ENCODE measurements at places on chromosomes 12 and 14.

DNA sequence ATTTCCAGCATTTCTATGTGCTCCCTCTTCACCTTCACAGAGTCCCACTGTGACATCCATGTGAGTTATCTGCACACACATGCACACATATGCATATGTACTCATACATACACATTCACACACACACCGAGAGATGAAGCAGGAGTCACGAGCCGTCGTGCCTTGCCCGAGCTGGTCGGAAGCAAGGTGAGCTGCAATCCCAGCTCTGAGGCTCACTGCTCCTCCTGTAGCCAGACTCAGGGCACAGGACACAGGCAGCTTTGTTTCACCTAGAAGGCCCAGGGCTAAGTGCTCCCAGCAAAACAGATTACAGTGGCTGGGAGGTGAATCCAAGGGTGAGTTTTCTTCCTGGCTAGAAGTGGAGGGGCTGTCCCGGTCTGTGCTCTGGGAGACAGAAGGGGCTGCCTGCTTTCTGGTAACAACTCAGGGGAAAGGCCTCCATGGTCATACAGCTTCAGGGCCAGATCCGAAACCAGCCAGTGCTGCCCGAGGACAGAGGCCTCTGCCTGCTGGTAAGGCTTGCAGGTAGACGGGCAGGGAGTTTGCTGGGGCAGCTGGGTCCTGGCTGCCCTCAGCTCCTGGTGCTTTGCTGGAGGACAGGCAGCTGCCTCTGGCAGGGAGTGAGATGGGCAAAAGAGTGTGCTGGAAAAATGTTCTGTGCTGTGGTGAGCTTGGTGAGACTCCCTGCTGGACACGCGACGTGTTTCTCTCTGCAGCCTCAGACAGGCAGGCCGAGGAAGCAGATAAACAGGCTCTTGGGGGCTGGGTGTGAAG lies 123.7 kb downstream of the CRACR2A start:
- DNase-seq = no peak

DNA sequence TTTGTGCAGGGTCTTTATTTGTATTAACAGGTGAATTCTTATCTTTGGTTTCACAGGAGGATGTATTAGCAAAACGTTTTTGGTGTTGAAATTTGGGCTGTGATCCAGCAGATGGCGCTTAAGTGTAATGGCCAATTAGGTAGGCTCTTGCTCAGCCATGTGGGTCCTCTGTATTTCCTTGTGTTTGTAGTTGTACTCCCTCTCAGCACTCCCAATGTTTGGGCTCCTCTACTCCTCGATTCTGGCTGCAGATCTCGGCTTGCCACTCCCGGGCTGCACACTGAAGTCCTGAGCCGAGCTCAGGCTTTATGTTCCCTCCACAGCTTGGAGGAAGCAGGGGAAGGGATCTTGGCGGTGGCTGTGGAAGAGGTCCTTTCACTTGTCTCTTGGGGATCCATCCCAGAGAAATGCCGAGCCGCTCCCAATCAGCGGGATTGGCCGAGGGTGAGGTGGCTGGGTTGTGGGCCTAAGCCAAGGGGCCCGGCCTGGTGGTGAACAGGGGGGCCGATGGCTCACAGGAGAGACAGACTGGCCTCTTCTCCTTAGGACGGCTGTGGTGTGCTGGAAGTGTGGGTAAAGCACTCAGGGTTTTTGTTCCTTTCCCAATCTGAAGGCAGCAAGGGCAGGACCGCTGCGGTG lies 133.7 kb downstream of the AEBP2 start:
- DNase-seq = peak; percentile 37

DNA sequence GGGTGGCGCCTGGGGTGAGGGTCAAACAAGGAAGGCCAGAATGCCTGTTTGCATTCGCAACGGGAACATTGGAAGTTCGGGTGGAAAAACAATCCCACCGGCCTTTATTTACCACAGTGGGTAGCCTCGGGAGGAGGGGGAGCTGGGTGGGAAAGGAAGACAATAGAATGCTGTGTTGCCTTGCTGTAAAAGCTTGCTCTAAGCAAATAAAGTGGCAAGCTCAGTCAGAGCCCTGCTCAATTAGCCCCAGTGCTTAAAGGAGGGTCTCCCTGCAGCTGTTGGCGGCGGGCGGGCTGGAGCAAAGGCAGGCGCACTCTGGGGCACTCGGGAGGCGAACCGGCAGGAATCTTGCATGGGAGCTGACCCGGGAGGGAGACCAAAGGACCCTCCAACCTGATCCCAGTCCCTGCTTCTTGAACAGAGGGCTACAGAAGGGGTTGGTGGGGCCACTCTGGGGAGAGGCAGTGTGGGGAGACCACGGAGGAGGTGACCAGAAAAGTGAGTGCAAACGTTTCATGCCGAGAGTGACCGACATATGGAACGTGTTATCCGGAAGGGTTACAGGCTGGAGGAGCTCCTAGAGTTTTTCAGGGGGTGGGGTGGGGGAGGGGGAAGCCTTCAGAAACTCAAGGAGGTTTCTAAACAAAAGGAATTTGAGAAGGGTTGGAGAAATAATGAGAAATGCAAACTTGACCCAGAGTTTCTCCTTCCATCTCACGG lies 48.5 kb downstream of the NTF3 start:
- no peak for DNase-seq

DNA sequence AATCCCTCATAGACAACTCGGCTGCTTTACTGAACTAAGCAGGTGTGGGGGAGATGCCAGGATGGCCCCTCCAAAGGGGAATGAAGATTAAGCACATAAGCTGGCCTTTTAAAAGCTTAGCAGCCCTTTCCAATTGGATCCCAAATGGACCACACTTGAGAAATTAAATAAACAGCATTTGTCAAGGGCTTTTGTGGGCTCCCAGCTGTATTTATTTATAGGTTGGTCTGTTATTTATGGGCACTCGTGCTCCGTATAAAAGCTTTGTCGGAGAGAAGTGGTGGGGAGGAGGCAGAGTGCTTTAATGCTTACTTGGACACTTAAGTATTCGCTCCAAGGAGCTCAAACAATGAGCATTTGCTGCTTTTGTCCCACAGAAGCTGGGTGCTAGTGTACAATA lies 580.2 kb downstream of the MED13L start:
- no peak for DNase-seq

- DNase-seq = no peak
These were observed 27.5 kb upstream of the OR6J1 start for GRCh38 chr14:22671622-22672021.

DNA sequence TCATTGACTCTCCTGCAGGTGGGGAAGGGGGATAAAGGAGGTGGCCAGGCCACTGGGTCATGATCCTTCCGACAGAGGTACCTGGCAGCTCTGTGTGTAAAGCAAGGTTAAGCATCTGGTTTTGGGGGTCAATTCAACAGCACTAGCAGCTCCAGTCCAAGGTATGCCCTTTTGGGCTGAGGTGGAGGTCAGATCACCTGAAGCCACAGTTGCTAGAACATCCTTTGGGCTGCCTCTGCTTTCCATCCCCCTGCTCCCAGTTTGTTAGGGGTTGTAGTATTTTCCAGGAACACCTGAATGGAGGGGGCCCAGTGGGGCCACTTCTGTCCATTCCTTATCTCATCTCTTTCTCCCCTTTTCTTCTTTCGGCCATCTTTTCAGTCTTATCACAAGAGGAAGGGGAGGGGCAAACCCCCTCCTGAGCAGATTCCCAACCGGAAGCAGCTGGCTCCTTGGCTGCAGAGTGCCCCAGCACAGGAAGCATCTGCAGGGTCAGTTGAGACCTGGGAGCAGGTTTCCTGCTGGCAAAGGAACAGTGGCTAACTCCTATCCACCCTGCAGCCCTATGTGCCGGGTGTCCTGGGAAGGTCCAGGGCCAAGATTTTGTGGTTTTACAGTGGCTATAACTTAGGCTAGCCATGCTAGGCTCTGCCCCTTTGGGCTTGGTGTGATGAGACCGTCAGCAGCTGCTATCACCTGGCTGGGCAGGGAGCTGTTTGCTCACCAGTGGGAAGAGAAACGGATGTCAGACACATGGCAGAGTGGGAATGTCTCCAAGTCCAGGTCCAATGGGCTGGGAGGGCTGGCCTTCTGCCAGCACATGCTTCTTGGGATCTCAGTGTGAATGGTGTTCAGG lies 40.2 kb downstream of the SH2B3 start:
- DNase-seq = no peak

DNA sequence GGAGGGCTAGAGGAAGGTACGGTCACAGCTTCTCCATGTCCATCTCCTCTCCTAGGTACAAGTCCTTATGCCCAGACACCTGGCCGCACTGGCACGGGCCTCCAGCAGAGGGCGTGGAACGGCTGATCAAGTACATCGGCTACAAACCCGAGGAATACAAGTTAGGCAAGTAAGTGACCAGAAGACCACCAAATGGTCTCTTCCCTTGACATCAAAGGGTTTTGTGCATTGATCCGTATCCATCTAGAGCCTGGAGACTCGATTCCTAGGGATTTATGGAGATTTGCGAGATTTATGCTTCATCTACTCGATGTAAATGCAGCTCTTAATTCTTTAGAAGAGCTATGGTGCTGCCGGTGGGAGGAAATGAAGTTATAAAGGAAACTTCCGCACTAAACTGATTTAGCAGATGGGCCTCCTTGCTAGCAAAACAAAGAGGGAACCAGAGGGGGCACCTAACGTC lies 44.2 kb downstream of the KCTD10 start:
- peak; percentile 68 for DNase-seq

DNA sequence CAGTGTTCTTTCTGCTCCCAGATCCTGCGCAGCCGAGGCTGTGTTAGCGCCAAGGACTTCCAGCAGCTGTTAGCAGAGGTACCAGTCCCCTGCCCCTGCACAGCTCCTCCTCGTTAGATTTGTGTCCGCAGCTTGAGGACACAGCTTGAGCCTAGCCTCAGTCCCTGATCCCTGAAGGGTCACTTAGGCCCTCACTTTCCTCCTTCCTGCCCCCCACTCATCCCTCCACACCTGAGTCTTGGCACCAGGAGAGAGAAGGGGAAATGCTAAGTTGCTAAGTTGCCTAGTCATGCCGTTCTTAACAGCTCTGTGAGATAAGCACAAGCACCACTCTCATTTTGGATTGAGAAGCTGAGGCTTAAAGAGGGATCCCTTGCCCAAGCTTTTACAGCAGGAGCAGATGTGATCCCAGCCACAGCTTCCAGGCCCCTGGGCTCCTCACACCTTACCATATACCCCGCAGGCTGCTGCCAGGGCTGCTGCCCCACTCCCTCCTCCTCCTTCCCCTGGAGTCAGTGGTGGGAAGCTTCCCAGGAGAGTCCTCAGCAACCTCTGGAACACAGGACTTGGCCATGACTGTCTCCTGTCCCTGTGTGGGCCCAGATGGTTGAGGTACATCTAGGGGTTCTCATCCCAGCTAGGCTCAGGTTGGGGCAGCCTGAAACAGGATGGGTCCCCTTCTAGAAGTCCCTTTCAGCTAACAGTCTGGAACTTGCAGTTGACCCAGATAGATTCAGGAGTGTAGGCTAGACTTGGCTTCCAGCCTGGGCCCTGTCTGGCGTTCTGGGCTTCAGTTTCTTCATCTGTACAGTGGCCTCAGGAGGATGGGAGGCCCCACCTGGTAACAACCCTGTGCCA lies 975 bp downstream of the OGFOD2 start:
- no peak for DNase-seq

GRCh38 chr12:49647827-49648711 lies 24.7 kb downstream of the PRPF40B start:
- no peak for DNase-seq

GRCh38 chr12:38588624-38589305 lies 272.2 kb downstream of the ALG10B start:
- no peak for DNase-seq

DNA sequence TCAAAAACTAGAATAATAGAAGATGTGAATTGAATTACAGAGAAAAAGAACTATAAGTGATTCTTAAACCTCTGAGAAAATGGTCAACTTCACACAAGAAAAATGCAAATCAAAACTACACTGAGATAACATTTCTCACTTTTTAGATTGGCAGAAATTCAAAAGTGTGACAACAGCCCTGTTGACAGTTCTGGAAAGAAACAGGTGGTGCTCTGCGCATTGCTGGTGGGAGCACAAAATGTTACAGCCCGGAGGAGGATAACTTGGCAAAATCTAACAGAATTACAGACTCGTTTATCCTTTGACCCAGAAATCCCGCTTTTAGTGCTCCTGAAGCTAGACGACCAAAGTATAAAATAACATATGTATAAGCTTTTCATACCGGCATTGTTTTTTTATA lies 222.5 kb upstream of the CNTN1 start:
- DNase-seq = no peak

- DNase-seq = peak; percentile 77
These were observed 17.1 kb downstream of the TESPA1 start for GRCh38 chr12:54967461-54967860.

DNA sequence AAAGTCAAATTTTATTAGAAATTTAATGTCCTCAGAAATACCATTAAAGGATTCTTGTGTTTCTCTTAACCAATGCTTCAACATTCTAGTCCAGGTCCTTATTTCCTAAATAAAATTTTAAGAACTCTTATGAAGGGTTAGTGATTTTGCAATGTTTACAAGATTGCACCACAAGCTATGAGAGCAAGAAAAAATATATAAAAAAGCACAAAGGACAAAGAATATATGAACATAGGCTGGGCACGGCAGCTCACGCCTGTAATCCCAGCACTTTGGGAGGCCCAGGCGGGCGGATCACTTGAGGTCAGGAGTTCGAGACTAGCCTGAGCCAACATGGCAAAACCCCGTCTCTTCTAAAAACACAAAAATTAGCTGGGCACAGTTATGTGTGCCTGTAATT lies 7.7 kb downstream of the RACGAP1 start:
- no peak for DNase-seq

DNA sequence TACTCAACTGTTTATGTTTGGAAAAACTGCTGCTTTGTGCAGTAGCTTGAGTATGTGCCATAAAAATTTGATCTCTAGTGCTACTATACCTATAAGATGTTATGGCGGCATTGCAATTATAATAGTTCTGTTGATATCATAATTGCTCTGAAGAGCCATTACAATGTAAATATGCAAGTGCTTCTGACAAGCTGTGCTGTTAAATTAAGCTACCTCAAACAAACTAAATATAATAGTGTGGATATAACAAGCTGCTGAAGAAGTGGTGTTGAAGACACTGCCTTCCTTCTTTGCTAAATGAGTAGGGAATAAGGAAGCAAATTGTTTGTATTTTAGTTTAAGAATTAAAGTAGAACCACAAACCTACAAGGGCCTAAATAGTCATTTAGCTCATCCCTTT lies 301.0 kb upstream of the MIS18BP1 start:
- DNase-seq = no peak

- no peak for DNase-seq
These were observed 72.2 kb downstream of the FGD4 start for GRCh38 chr12:32471591-32472001.

DNA sequence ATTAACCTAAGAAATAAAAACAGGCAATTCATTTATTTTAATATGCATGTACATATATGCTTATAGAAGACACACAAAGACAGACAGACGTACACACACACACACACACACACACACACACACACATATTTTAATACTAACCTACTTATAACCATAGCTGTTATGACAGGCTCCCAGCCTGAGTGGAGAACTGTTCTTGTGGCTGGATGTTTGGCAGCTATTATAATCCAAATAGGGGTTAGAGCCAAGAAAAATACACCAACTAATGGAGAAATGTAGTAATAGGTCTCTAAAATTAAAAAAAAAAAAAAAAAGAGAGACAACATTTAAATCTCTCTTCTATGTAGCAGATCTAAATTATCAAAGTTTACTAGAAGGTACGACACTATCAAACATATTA lies 91.8 kb downstream of the SLC41A2 start:
- DNase-seq = no peak

- peak; percentile 40 for DNase-seq
These were observed 27.7 kb downstream of the CLMN start for GRCh38 chr14:95291859-95292542.

All from hematopoietic multipotent progenitor cell (in vitro differentiated cells).